Left lung (tissue), 14 donors: ENCODE measurements at places on chromosomes 6 and 20.
A peak's percentile ranks its signal among the peaks of the same experiment; 100 is the strongest.

- DNase-seq = no peak
Measured at GRCh38 chr20:40883097-40883496, 145.5 kb upstream of the TOP1 start.

- DNase-seq = peak; percentile 85
Measured at GRCh38 chr6:138795809-138796603, at the start of gene ECT2L. Gene ECT2L, plus strand, starts transcription at chr6:138796087. Its CDS starts 17,188 bp downstream, at chr6:138813275.

DNA sequence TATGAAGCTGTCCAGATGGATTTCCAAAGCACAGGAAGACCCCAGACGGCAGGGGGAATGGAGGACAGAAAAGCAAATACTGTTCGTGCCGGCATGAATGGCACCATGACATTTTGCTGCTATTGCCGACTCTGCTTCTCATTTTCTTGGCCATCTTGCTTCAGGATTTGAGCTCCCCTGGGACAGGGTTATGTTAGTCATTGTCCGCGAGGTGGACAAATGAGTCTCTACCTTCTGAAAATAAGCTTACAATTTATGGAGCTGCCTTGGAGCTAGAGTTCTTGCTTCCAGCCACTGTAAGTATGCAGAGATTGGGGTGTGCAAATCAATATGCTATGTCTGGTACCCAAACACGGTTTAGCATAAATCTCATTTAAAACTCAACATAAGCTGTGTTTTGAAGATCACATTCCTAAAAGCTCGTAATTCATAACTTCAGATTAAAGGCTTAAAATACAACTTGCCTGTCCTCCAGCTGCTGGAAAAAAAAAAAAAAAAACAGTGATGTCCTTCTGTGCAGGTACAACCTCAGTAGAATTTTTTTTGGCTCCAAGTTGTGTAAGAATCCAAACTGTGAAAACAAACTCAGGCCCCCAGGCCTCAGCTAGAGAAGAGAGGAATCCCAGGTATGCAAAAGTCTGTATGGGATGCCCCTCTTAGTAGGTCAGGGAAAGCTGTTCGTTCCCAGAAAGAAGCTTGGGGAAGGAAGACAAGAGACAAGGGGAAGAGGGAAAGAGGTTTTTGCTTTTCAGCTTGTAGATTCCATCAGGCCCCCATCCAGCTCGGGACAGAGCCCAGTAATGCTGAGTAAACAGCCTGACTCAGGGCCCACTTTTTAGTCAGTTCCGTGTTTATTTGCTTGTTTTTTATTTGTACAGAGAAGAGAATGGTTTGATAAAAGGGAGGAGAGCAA is 184.2 kb upstream of the FOXA2 start:
- no peak for DNase-seq

- DNase-seq = no peak
Measured at GRCh38 chr6:18436341-18436740, 49.2 kb downstream of the RNF144B start.

GRCh38 chr6:139833592-139833991 is 459.1 kb upstream of the CITED2 start:
- no peak for DNase-seq
